ENCODE measurements at places on chromosomes 1 and 21. TPM values are rescaled to one million over a fixed set of nuclear protein-coding genes. Genes with fewer than 3 reads are reported as not detected.

LHX8 gene
- not detected for total RNA-seq

- H3K4me3 ChIP-seq: no peak overlapping the region
- no peak for DNase-seq
- H3K36me3 ChIP-seq: no peaks in the 10 kb centered on the region
Measured at GRCh38 chr1:42424201-42424600, 31.6 kb downstream of the ZMYND12 start.

NDUFV3 gene
- total RNA-seq: 32.6 TPM

TEDDM1 gene
- not detected for total RNA-seq

KRTAP19-3 gene
- total RNA-seq: not detected

GRCh38 chr1:170340308-170340707 lies 191.7 kb upstream of the GORAB start:
- no peaks in the 10 kb centered on the region for H3K27me3 ChIP-seq
- H3K36me3 ChIP-seq: no peaks in the 10 kb centered on the region
- no peaks in the 10 kb centered on the region for H3K4me1 ChIP-seq
- H3K4me3 ChIP-seq: no peak overlapping the region

DNA sequence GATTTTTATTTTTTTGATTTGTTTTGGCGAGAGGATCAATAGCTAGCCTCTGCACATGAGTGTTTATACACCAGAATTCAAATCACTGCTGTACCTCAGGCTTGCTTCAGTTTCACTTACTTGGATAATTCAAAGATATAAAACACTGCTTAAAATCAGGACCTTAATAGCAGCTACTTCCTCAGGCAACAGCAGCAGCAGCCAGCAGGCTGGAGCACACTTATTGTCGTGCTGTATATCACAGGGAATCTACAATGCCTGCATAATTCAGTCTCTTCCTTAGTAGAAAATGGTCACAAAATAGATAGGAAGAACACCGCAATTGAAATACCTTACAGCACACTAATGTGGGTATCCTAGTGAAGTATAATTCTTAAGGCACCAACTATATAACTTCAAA lies 497.3 kb downstream of the NEGR1 start:
- H3K27ac ChIP-seq: no peak overlapping the region
- no peaks in the 10 kb centered on the region for H3K4me1 ChIP-seq
- no peaks in the 10 kb centered on the region for H3K36me3 ChIP-seq
- no peaks in the 10 kb centered on the region for H3K27me3 ChIP-seq

CFAP107 gene
- not detected for total RNA-seq

NUP133 gene
- 71.3 TPM for total RNA-seq

DNA sequence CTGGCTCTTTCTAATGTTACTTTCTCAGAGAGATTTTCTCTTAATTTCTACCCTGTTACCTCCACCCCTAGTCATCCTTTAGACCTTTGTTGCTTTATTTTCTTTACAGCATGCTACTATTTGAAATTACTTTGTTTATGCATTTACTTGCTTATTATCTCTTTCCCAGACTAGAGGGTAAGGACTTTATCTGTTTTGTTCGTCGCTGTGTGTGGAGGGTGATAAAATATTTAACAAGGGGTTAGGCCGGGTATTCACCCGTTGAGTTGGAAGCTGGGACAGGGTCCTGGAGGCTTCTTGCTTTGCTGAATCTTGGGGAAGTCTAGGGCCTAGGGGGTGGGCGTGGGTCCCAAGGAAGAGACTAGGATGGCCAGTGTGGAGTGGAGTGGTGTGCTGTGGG lies 43.6 kb downstream of the CDC14A start:
- H3K27ac ChIP-seq: no peak overlapping the region
- H3K4me3 ChIP-seq: no peak overlapping the region
- H3K4me1 ChIP-seq: no peaks in the 10 kb centered on the region
- no peaks in the 10 kb centered on the region for H3K27me3 ChIP-seq
- no peaks in the 10 kb centered on the region for H3K36me3 ChIP-seq

DNA sequence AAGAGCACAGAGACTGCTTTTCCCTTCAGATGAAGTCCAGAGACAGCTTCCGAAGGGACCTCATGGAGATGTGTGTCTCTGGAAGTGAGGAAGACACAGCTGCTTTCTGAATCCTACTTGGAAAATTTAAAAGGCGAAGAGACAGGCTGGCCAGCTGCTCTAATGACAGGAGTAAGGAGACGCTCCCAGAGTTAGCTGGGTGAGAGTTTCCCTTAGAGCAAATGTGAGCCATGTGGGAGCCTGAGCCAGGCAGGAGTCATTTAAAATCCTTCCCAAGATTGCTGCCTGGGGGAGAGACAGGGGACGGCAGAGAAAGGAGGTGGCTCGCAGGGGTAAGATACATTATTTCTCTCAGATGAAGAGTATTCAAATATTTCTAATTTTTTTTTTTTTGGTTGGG lies 53.1 kb downstream of the ZNF326 start:
- DNase-seq: no peak
- no peak overlapping the region for H3K4me3 ChIP-seq
- no peaks in the 10 kb centered on the region for H3K4me1 ChIP-seq
- H3K36me3 ChIP-seq: no peaks in the 10 kb centered on the region
- no peak overlapping the region for H3K27ac ChIP-seq
- no peaks in the 10 kb centered on the region for H3K27me3 ChIP-seq

- H3K4me1 ChIP-seq: no peaks in the 10 kb centered on the region
- H3K27ac ChIP-seq: no peak overlapping the region
- no peaks in the 10 kb centered on the region for H3K36me3 ChIP-seq
- DNase-seq: peak; percentile 91
- H3K27me3 ChIP-seq: no peaks in the 10 kb centered on the region
Measured at GRCh38 chr1:204162494-204163074, 3.6 kb downstream of the REN start.

GRCh38 chr21:42900446-42900845 lies 7.3 kb downstream of the NDUFV3 start:
- H3K4me3 ChIP-seq: no peak overlapping the region
- H3K36me3 ChIP-seq: peaks cover 59% of the 10 kb centered on the region
- no peaks in the 10 kb centered on the region for H3K4me1 ChIP-seq

DNA sequence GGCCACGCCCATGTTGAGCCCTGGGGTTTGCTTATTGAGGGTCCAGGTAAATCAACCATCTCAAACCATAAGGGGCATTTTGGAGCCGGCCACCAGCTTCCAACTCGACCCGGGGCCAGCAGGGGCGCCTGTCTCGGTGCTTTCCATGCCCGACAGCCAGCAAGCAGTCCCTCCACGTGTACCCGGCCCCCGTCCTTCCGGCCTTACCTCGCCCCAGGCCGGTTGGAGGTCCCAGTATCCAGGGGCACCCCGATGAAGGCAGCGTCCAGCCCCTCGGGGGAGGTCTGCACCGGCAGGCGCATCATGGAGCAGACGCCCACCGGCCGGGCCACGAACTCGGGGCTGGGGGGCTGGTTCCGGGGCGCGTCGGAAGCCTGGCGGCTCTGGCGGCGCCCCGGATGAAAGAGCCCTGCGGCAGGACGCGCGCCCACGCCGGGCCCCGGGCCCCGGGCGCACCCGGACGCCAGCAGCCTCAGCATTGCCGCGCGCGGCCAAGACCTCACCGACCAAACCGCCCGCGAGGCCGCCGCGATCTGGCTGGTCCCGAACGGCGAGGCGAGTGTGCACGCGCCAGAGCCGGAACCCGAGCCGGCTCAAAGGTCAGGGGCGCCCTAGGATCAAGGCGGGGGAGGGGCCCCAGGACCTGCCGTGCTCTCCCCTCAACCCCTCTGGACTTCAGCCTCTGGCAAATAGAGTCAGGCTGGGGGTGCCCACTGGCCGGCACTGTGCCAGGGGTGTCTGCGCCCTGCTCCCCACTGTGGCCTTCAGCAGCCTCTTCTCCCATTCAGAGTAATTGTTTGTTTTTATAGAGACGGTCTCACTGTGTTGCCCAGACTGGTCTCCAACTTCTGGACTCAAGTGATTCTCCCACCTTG lies at the start of gene AGMAT:
Gene AGMAT, minus strand, starts transcription at position 563 of the 875 bp plus-strand sequence. Its CDS starts 84 bp downstream, at position 479.
- no peaks in the 10 kb centered on the region for H3K27me3 ChIP-seq
- peak; percentile 91 for DNase-seq
- no peaks in the 10 kb centered on the region for H3K36me3 ChIP-seq
- H3K27ac ChIP-seq: no peak within 1 kb of the TSS

- H3K36me3 ChIP-seq: no peaks in the 10 kb centered on the region
- DNase-seq: no peak
- H3K4me1 ChIP-seq: peaks cover 20% of the 10 kb centered on the region
- H3K27me3 ChIP-seq: no peaks in the 10 kb centered on the region
Measured at GRCh38 chr1:43769350-43769908, 62.1 kb downstream of the ST3GAL3 start.
